Mesothelial cell of epicardium (in vitro differentiated cells): ENCODE measurements at places on chromosomes 4 and X.
A peak's percentile ranks its signal among the peaks of the same experiment; 100 is the strongest.

GRCh38 chrX:79140731-79141130, 3.8 kb upstream of the GPR174 start:
- no peak for DNase-seq

DNA sequence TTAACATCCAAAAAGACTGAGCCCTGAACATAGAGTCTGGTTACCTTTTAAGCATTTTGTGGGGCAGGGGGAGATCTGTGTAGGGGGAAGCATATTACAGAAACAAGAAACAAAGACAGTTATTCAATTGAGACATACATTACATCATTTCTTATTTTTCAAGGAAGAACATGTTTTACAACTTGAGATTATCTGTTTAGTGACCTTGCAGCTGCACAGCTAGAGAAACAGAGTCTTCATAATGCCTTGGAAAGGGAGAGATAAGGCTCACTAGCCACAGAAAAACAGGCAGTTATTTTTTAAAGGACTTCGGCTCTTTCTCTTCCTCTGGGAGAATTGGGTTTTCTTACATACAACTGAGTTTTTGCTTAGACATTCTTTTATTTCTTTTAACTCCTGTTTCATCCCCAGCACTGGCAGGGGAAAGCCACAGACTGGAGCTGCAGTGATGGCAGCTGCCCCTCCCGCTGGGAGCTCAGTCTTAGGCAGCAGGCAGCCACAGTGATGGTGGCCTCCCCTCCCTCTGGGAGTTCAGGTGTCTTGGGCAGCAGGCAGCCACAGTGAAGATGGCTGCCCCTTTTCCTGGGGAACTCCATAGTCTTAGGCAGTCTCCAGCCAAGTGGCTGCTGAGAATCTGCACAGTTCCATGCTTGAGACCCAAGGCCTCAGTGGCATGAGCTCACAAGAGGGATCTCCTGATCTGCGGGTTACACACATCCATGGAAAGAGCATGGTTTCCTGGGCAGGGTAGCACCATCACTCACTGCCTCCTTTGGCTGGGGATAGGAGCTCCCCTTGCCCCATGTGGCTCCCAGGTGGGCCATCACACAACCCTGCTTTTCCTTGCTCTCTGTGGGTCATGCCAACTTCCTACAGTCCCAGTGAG, 19.4 kb upstream of the TMPRSS11F start:
- DNase-seq = no peak

- no peak for DNase-seq
Observed at GRCh38 chr4:54281054-54281766, 52.1 kb downstream of the PDGFRA start.

- peak; percentile 85 for DNase-seq
Observed at GRCh38 chr4:169270810-169271691, at the start of gene SH3RF1. SH3RF1 (minus strand) TSS chr4:169270956; CDS start chr4:169269212, 1,744 bp downstream.

DNA sequence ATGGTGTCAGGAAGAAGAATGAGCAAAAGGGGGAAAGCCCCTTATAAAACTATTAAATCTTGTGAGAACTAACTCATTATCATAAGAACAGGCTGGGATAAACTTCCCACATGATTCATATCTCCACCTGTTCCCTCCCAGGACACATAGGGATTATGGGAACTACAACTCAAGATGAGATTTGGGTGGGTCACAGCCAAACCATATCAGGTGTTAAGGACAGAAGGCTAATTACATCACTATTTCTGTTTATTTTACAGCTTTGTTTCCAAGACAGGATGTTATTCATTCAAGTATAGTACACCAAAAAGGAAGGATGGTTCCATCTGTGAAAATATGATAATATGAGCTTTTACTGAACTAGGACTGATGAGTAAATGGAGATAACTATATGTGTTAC, 63.7 kb upstream of the ARSJ start:
- no peak for DNase-seq

- no peak for DNase-seq
Observed at GRCh38 chrX:9429767-9430166, 35.1 kb upstream of the TBL1X start.

DNA sequence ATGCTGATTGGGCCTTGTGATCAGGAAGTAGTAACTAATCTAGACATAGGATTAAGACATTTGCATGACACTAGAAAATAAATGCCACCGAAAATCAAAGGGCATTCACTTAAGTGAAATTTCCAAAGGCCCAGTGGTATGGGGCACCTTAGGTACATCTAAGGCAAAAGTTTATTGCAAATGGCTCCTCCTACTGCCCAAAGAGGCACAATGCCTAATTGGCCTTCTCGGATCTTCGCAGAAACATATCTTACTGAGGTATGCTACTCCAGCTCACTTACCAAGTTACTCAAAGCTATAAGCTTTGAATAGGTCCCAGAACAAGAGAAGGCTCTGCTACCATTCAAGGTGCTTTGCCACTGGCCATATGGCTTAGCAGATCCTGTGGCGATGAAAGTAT, 174.8 kb upstream of the CXCL13 start:
- no peak for DNase-seq

DNA sequence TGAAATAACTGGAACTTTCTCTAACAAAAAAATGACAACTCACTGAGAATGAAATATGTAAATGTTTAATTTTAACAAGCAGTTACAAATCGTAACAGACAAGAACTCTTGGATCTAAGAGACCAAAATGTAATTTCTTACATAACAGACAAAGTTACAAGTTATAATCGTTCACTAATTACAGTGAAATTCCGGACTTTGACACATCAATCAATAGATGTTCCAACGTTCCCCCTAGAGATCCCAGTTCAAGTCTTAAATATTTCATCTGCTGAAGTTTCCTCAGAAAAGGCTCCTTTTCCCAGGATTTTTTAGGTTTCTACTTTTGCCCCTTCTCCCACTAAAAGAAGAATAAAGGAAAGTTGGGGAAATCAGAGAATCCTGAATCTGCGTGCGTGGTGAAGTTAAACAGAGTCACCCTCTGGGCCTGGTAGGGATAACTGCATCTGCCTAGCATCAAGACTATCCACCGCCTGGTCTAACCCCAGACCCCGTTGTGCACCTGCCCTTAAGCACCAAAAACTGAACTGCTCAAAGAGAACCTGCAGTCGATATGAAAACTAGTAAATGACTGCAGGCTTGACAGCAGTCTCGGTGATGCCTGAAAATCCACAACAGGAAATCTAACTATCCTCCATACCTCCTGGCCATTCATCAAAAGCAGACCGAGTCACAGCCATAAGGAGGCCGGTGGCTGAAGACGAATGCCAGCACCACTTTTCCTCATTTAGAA, 2.3 kb downstream of the IRF2 start:
- DNase-seq = no peak

DNA sequence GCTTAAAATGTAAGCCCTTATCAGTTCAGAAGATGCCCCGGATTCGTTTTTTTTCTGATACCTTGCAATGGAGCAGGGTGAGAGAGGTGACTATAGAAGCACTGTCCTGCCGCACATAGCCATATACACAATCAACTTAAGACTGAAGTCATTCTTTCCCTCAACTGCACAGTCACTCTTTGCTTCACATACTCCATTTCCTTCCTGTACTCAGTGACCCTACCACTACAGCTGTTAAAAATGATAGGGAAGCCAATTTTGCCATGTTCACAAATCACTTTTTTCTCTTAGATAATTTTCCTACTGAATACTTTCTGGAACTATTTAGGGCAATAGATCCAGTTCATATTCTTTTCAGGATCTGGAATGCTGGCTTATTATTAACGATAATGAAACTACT, 300.0 kb downstream of the ANK2 start:
- DNase-seq = no peak

DNA sequence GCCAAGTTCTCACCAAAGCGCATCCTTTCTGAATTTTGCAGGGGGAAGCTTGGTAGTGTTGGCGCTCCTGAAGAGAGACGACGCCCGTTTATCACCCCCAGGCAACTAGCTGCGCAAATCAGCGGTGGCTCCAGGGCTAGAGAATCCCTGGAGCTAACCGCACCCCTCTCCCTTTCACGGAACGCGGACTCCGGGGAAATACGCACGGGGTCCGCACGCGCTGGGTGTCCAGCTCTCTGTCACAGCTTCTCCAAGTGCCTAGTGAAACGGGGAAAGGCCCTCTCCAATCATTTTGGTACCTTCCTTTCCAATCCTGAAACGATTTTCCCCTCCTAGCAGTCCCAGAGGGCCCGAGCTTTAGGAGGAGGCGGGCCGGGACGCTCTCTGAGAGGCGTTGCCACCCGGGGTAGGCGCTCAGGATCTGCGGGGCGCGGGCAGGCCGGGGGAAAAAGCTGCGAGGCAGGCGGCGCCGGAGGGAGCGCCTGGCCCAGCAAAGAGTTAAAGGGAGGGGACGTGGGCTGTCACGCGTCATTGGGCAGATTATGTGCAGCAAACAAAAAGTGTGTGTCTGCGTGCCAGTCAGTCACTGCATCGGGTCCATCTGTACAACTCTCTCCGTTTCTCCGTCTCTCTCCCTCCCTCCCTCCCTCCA, at the start of gene PRDM8:
TSS of gene PRDM8 (plus strand) at position 582 of the 652 bp plus-strand sequence. CDS start 2,578 bp downstream, outside the sequence.
- DNase-seq = no peak

DNA sequence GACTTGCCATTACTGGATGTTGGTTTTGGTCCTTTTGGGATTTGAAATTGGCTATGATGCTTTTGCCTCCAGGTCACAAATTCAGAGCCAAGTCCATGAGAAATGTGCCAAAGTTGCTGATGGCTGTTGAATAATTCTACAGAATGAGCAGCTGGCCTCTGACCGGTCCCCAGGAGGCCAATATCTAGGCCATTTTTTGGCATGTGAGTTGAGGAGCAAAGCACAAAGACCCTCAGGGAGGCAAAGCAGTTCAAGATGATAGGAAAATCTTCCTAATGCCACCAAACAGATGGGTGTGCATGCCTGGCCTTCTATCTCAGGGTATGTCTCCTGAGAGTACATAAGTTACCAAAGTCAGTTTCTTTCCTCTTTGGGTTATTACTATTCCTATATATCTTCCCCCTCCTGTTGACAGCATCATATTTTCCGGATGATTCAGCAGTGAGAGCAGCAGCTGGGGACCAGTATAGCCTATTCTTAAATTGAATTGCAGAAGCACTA, 44.4 kb downstream of the SEL1L3 start:
- DNase-seq = no peak

DNA sequence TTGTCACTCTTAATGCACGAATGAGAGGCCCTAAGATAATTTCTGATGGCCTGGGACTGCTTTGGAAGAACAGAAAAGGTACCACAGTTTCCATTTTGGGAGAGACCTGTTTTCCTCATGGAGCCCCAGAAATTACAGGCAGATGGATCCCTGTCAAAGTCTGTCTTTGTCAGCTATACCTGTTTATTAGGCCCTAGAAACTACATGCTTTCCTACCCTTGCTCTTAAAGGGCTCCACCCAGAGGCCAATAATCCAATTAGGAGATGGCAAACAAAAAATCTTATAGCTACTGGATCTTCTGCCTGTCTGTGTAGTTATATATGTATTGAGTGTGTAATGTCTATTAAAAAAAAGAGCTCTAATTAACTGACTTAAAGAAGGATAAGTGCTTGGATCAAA, 141.3 kb downstream of the NR3C2 start:
- no peak for DNase-seq

GRCh38 chr4:2660596-2661211, 95.4 kb downstream of the TNIP2 start:
- DNase-seq = no peak

DNA sequence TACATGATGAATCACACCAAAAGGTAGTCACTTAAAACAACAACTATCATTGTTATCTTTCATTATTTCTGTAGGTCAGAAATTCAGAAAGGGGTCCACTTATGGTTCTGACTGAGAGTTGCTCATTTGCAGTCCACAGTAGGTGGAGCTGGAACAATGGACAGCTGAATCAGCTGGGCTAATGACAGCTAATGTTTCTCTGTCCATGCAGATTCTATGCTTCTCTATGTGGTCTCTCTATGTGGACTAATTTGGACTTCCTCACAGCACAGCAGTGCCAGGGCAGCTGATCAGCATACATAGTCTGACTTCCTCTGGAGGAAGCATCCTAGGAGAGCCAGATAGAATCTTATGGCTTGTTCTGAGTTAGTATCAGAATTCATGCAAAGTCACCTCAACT, 131.7 kb upstream of the INTU start:
- no peak for DNase-seq

GRCh38 chrX:19190902-19191301, 68.6 kb upstream of the ADGRG2 start:
- DNase-seq = no peak

- DNase-seq = no peak
Observed at GRCh38 chr4:183729430-183730328, 70.6 kb downstream of the TRAPPC11 start.

GRCh38 chr4:336893-337142, 796 bp upstream of the ZNF141 start:
- DNase-seq = no peak

- DNase-seq = no peak
Observed at GRCh38 chr4:60216752-60217151, 983.4 kb upstream of the ADGRL3 start.

DNA sequence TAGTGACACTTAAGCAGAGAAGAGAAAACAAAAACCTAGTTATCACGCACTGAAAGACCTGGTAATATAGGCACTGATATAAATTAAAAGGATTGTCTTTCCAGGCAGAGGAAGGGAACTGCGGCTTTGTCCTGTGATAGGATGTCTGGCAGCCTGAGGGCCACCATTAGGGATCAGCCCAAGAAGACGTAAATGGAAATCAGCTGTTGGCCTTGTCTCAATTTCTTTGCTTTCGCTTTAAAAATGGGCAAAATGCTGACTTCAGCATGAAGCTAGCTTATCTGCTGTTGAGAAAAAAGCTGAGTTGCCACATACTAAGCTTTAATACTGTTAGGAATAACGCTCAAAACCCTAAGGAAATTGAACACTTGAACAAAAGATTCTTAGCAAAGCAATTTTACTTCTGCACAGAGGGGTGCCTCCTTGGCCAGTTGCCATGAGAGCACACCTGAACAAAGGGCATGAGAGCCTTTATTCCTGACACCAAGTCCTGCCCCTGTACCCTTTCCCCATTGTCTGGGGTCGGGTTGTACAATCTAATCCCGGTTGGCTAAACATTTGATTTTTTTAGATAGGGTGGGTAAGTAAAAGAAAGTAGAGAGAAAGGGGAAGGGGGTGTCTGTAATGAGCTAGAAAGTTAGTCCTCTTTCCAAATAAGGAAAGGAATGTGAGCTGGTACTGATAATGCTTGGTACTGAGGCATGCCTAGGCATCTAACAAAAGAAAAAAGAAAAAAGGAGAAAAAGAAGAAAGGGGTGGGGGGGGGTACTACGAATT, 85.1 kb upstream of the UCP1 start:
- no peak for DNase-seq

GRCh38 chr4:75844151-75844662, 58.0 kb downstream of the PPEF2 start:
- DNase-seq = no peak

GRCh38 chr4:164402554-164402953, 351.4 kb upstream of the SMIM31 start:
- no peak for DNase-seq

GRCh38 chrX:71603618-71604017, 14.7 kb downstream of the CXCR3 start:
- no peak for DNase-seq
